Caudate nucleus (tissue), 63 donors: ENCODE measurements at places on chromosomes 2 and 18.

- DNase-seq, result no peak
These were observed 66.1 kb upstream of the ODC1 start for GRCh38 chr2:10514273-10514672.

- no peak for DNase-seq
These were observed 101.9 kb downstream of the CDH20 start for GRCh38 chr18:61435064-61435652.

- DNase-seq, result no peak
These were observed 273.6 kb downstream of the SETBP1 start for GRCh38 chr18:44954257-44954656.

GRCh38 chr18:25353080-25353479 is 1.1 kb upstream of the ZNF521 start:
- DNase-seq, result no peak

- no peak for DNase-seq
These were observed 232.7 kb upstream of the MAP2 start for GRCh38 chr2:209191139-209191538.

DNA sequence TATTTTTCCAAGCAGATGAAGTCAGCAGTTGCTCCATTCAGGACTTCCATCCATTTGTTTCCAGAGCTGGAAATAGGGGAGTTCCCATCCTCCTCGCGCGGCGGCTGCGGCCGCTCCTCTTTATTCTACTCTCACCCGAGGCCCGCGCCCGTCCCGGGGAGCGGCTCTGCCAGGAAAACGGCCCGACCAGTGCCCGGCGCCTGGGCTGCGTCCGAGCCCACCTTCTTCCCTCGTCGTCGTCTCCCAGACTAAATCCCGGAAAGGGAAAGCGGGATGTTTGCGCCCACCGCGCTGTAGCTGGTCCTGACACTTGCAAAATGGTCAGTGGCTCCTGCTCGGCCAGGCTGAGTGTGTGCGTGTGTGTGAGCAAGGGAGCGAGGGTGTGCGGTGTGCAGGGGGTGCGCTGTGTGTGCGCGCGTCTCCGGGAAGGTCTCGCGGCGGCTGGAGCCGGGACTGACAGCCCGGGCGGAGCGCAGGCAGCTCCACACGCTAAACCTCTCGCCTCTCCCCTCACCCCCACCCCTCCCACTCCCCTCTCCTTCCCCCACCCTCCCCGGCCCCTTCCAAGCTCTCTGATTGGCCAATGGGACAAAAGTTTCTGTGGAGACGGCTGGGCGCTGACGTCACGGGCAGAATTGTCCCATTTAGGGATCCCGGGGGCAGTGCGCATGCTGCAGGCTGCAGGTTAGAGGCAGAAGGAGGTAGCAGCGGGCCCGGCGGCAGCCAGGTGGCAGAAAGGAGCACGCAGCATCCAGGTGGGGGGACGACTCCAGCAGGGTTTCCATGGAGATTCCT is at the start of gene NOL4:
Gene NOL4, minus strand, starts transcription at position 491 of the 795 bp plus-strand sequence. CDS start 1,660 bp downstream, outside the sequence.
- DNase-seq, result peak; percentile 92

- no peak for DNase-seq
These were observed 63.0 kb downstream of the TANK start for GRCh38 chr2:161223139-161223732.
